T-cell (primary cell): ENCODE measurements at places on chromosomes 2 and 18. TPM values are rescaled to one million over a fixed set of nuclear protein-coding genes. Genes with fewer than 3 reads are reported as not detected.

DNA sequence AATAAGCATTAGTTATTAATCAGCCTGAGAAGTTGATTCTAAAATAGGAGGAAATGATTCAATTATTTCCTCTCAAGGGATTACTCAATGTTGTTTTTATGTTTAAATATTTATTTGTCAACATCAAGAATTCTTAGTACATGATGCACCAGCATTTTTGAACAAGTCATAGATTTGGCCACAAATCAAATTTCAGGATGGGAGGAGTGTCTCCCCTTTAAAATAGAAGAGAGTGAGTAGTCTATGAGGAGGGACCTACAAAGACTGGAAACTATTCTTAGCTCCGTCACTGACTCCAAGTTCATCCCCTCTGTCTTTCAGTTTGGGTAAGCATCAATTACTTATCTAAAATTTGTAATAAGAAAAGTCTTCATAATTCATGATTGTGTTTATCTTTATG lies 18.6 kb upstream of the IL18R1 start:
- DNase-seq: no peak

Gene OR6B2
- total RNA-seq: not detected

DNA sequence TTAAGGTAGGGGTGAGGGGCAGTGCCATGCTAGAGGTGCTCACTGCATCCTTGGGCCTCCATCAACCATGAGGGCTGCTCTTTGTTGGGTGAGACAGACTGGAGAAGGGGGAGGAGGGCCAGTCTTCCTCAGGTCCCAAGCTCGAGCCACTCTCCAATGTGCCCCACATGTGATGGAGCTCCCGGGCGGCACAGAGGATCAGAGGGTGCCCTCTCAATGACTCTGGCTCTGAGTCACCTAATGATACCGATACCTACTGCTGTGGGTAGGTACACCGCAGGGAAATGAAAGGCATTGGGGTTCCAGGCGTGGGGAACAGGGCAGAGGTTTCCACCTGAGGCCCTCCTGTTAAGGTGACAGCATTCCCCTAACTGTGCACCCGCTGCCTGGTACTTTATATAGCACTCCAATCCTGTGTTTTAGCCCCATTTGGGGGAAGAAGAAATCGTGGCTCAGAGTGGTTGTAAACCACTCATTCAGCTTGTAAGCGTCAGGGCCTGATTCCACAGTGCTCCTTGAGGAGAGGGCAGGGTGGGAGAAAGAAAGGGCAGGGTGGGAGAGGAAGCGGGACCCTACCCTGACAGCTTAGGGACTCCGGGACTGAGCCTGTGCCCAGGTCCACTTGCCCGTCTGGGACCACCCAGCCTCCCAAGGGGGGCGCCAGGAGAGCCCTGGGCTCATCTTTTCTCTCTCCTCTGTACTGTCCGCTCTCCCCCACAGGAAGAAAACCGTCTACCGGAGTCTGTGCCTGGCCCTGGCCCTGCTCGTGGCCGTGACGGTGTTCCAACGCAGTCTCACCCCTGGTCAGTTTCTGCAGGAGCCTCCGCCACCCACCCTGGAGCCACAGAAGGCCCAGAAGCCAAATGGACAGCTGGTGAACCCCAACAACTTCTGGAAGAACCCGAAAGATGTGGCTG lies 1.8 kb downstream of the B3GNT7 start:
- no peak for DNase-seq

Gene SULT1C4
- total RNA-seq: not detected
